ENCODE measurements at places on chromosomes 1 and 21.
A peak's percentile ranks its signal among the peaks of the same experiment; 100 is the strongest.

GRCh38 chr1:106785176-106785575 is 271.3 kb upstream of the PRMT6 start:
- no peak for DNase-seq

GRCh38 chr1:35539073-35539823 is 18.0 kb downstream of the KIAA0319L start:
- peak; percentile 49 for DNase-seq

DNA sequence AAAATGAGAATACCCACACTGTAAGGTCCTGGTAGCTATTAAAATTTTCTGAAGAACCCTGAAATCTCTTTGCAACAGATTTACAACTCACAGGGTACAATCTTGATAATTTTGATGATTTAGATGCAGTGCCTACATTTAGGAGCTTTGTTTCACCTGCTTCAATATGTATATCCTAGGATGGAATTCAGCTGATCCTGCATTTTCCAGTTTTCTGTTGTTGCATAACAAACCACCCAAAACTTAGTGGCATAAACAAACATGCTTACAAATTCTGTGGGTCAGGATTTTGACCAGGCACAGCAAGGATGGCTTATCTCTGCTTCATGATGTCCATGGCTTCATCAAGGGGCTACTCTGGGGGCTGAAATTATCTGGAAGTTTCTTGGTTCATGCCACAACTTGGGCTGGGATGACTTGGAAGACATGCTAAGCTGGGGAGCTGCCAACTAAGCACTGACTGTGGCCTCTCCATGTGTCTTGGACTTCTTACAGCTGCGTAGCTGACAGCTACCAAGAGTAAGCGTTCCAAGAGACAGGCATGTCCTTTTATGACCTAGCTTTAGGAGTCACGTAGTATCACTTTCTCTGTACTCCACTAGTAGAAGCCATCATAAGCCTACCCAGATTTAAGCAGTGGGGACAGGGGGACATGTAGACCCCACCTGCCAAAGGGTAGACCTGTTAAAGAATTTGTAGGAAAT is 108.5 kb downstream of the CACHD1 start:
- no peak for DNase-seq

DNA sequence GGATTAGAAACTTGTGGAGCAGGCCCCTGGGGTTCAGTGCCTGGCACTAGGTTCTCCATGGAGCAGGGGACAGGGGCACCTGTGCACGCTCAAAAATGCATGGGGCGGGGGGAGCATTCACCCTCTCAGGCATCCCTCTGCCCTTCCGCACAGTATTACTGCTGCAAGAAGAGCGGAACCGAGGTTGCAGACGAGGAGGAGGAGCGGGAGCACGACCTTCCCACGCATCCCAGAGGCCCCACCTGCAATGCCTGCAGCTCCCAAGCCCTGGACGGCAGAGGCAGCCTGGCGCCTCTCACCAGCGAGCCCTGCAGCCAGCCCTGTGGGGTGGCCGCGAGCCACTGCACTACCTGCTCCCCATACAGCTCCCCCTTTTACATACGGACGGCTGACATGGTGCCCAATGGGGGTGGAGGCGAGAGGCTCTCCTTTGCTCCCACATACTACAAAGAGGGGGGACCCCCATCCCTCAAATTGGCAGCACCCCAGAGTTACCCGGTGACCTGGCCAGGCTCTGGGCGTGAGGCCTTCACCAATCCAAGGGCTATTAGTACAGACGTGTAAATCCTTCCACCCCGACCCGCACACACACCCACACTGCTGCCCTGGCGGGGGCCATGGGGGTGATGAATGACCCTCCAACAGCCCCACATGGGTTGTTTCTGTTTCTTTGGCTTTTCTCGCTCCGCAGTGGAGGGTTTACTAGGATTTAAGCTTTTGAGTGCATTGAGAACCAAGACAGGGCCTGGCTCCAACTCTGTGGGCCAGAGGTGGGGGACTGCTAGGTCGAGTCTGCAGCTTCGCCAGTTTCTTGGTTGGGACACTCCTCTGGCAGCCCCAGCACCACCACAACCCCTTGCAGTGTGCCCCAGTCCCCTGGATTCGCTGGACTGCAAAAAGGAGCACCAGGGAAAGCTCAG is 63.7 kb downstream of the TOR1AIP2 start:
- DNase-seq = no peak

- DNase-seq = no peak
Observed at GRCh38 chr21:19224090-19224489, 820.5 kb upstream of the TMPRSS15 start.

- no peak for DNase-seq
Observed at GRCh38 chr1:9350960-9351359, 58.3 kb downstream of the SPSB1 start.

- DNase-seq = peak; percentile 86
Observed at GRCh38 chr21:44360159-44360558, 6.7 kb downstream of the TRPM2 start.

GRCh38 chr21:14734191-14734590 is 188.1 kb upstream of the SAMSN1 start:
- DNase-seq = peak; percentile 67

DNA sequence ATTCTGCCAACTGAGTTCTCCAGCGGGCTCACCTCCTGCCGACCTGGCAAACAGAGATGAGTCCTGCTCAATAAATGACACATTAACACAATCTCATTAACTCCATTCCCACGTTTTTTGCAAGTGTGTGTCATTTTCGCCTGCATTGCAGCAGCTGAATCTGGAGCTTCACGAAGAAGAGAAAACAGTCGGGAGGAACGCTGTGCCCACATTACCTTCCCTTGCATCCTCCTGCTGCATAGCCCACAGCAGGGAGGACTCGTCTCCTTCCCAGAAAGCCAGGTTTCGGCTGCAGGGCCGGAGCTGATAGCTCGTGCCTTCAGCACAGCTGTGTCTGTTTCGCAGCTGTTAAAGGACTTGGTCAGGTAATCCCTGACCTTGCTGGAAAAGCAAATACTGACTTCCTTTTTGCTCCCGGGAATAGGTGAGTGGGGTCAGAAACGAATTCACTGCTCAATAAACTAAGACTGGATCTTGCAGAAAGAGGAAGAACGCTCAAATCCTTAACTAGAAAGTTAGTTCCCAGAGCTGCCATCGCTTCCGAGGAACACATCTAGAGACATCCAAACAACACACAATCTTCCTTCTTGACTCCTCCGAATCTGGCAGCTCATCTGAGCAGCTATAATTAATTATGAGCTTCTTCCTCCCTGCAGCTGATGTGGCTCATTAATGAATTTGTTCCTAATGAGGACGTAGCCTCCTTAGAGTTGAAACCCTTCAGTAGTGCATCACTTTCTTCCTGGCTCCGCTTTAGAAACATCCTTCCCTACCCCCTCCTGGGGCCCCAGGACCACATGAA is 33.0 kb downstream of the KANK4 start:
- peak; percentile 9 for DNase-seq

GRCh38 chr1:44261171-44261817 is 48.0 kb downstream of the DMAP1 start:
- DNase-seq = no peak

DNA sequence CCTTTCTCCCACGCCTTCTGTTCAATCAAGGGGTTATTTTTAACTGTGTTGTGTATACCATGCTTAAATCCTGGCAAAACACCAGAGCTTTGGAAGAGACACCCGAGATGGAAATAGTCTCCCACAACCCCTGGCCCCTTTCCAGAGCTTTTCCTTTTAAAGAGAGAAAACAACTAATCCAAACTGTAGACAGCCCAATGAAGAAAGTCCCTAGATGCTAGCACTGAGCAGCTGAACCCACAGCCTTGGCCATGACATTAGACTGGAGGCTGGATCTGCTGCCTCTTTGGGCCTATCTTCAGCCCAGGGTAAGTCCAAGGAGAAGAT is 64.9 kb upstream of the ARTN start:
- DNase-seq = no peak

- DNase-seq = no peak
Observed at GRCh38 chr21:42080788-42081083, 9.6 kb downstream of the UMODL1 start.

DNA sequence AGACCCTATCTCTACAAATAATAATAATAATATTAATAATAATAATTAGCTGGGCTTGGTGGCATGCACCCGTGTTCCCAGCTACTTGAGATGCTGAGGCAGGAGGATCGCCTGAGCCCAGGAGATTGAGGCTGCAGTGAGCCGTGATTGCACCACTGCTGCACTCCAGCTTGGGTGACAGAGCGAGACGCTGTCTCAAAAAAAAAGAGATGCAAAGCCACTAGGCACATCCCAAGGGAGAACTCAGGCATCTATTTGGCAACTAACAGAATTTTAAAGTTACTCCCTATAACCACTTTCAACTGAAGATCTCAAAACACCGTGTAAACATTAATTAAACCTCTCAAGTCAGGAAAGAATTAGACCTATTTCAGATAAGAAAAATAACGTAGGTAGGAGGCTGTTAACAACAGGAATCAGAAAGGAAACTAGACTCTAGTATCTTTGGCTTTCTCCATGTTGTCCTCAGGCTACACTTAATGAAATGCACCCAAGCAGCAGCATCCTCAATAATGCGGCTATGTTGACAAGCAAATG is 3.7 kb downstream of the RNF19B start:
- DNase-seq = no peak

DNA sequence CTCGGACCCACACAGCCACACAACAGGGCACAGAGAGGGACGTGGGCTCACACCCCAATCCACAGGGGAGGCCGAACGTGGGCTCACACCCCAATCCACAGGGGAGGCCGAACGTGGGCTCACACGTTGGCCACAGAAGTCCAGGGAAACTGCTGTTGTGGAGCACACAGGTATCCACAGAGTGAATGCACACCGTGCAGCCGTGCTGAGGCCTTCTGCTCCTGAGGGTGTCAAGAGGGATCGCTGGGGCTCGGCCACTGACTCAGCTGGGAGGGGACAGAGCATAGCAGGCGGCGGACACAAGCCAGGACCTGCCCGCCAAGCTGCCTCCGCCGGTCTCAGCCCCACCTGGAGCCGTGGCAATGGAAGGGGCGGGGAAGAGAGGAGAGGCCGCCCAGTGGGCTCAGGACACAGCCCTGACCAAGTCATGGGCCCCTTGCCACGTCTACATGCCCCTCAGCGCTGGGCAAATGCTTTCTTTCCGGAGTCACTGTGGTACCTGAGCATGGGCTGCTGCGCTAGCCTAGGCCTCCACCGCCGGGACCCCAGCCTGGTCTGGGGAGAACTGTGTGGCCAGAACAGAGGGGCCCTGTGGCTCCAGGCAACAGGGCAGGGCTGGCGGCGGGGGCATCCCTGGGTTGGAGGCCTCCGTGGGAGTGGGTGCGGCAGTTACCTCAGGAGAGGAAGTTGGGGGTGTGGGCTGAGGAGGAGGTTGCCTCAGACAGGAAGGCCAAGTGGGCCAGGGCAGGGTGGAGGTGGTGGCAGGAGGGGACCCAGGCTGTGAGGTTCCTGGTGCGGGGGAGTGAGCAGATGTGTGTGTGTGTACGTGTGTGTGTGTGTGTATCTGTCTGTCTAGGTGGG is 1.2 kb downstream of the SYTL1 start:
- peak; percentile 83 for DNase-seq

DNA sequence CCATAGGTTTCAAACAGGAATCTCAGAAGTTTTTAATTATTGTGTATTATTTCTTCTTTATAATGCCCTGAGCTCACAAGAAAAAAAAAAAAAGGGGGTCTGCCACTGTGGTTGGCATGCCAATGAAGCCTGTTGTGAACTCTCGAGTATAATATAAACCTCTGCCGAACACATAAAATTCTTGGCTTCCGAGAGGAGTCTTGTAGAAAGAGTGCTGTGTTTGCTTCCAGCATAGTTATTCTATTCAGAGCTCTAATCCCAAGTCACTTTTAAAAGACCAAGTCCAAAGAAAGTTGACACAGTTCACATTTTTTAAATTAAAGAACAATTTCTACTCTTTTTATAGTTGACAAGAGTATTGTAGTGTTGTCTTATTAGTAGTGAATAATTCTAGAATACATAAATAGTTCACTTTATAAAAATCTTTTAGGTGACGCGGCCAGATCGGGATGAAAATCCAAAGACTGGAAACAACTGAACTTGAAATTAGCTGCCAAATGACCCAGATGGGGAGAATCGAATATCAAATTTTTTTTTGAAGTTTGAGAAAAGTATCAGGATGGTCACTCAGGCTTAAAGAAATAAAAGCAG is 293.2 kb downstream of the DUSP10 start:
- DNase-seq = no peak

DNA sequence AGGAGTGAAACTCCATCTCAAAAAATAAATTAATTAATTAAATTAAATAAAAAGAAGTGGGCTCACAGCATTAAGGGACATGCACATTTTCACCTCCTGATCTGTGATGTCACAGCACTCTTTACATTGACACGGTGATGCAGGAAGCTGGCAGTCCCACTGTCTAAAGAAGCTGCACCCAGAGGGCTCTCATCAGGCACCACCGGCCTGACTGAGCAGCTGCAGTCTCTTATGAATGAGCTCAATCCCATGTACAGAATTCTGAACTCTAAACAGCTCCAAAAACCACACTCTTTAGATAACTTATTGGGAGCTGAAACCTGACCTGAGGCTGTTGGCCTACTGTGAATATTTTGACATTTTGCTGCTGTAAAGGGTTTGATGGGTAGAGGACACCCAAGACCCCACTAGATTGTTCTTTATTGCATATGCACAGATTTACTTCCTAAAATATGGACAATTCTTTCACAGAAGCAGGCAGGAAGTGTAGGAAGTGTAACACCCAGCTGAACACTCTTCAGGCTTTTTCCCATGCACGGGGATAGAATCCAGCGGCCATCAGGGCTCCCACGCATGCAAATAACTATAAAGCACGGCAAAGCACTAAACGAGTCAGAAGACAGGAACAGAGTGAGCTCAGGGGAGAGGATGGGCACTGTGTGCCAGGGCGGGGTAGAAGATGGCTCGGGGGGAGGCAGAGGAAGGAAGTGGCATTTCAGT is 46.2 kb downstream of the L1TD1 start:
- no peak for DNase-seq

DNA sequence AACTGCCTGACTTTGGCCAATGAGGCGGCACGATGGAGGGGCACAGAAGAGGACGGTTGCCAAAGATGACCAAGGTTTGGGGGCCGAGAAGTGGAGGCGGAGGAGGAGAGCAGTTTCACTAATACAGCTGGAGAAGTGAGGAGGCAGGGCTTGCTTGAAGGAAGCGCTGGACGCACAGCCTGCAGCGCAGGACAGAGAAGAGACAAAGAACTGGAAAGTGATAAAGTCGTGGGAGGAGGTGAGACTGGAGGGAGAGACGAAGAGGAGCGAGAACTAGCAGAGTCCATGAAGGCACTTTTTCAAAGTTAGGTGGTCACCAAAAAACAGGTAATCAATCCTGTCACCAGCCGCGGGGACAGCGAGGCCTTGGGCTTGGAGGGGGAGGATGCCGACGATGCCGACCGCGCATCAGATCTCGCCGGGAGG is 771 bp downstream of the PACC1 start:
- no peak for DNase-seq

- no peak for DNase-seq
Observed at GRCh38 chr21:25898671-25899070, 163.9 kb downstream of the GABPA start.

- no peak for DNase-seq
Observed at GRCh38 chr1:51735746-51736254, 118.9 kb downstream of the OSBPL9 start.
